ENCODE measurements at places on chromosomes 4 and X. TPM values are rescaled to one million over a fixed set of nuclear protein-coding genes. Genes with fewer than 3 reads are reported as not detected.

The RNF212 gene
- total RNA-seq, result 59.8 TPM

DNA sequence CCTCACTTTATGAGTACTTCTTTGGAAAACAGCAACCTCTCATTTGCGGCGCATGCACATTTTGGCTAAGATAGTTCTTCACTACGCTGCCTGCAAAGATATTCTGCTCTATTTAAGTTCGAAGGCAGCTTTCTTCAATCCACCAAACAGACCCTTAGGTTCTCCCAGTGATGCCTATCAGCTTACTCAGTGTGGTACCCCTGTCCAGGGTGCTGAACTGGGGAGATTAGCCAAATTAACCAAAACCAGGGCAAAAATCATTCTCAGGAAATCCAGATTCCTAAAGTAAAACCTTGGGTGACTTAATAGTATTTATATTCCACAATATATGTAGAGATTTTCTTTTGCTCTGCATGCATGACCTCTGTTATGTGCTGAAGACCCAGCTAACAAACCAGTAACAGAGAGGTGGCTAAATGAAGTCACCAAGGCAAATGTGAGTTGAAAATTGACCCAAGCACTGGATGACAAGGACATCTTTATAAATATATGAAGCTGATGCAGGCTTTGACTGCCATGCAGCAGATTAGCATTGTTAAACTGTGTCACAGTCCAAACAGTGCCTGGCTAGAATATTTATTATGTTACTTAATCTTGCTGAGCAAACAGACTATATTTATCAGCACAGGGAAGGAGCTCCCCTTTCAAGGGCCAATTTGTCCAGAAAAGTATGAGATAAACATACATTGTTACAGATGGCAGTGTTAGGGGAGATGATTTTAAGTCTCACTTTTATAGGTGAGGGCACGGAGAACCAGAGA lies 418.2 kb downstream of the STIM2 start:
- DNase-seq, result peak; percentile 2

The ASB9 gene
- total RNA-seq, result 2.9 TPM

- no peak for DNase-seq
Measured at GRCh38 chrX:101655534-101655933, 4.1 kb downstream of the ARMCX2 start.

DNA sequence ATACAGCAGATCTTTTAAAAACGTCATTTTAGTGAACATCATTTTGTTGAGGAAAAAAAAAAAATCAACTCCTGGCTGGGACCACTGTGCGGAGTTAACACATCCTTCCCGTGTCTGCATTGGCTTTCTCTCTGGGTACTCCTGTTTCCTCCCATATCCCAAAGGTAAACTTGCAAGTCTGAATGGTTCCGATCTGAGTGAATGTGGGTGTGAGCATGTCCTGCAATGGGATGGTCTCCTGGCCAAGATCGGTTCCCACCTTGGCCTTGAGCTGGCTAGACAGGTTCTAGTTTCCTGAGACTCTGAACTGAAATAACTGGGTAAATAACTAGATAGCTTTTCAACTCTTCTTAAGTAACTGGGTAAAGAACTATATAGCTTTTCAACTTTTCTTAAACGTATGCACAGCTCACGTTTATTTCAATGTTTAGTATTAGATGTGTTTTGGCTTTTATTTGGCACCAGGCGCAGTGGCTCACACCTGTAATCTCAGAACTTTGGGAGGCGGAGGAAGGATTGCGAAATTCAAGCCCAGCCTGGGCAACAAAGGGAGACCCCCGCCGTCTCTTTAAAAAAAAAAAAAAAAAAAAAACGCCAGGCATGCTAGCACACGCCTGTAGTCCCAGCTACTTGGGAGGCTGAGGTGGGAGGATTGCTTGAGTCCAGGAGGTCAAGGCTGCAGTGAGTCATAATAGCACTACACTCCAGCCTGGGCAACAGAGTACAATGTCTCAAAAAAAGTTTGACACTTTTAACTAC lies 14.0 kb downstream of the RBMX start:
- no peak for DNase-seq

The BEND4 gene
- 8.8 TPM for total RNA-seq

DNA sequence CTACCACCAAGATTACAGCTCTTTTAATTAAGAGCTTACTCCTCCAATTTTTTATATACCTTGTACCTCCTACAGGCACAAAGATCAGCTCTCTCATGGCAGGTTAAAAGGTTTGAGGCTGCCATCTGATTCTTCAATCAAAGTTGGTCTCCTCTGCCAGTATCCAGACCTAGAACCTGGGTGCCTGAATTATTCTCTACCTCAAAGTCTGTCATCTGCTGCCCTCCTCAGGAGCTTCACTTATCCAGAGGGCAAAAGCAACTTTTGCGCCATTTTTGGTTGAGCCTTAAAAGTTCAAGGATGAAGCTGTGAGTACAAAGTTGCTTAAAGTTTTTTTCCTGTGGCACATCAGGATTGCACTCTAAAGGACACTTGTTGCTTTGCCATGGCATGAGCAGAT lies 343.7 kb upstream of the PPP1R2C start:
- no peak for DNase-seq

- DNase-seq, result no peak
Measured at GRCh38 chrX:34654696-34655490, 2.2 kb downstream of the TMEM47 start.

The SYP gene
- 1.9 TPM for total RNA-seq

GRCh38 chr4:81675791-81676393 lies 204.2 kb upstream of the RASGEF1B start:
- DNase-seq, result no peak

The MEPE gene
- total RNA-seq, result not detected

DNA sequence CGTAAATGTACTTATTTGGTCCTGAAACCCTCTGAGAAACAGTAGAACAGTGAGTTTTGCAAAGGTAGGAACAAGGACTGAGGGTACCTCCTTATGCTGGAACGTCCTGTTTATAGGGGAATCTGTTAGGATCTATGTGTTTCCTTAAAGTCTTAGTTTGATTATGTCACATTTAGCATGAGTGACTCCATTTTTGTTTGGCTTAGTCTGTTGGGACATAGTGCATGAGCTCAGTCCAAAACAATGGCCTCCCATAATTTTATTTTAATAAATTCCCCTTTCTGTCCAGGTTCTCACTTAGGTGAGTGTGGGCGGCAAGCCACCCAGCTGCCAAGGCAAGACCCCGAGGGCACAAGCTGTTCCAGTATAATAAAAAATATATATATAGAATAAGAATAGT lies 27.7 kb downstream of the HTT-AS start:
- DNase-seq, result no peak

The ASB11 gene
- not detected for total RNA-seq

DNA sequence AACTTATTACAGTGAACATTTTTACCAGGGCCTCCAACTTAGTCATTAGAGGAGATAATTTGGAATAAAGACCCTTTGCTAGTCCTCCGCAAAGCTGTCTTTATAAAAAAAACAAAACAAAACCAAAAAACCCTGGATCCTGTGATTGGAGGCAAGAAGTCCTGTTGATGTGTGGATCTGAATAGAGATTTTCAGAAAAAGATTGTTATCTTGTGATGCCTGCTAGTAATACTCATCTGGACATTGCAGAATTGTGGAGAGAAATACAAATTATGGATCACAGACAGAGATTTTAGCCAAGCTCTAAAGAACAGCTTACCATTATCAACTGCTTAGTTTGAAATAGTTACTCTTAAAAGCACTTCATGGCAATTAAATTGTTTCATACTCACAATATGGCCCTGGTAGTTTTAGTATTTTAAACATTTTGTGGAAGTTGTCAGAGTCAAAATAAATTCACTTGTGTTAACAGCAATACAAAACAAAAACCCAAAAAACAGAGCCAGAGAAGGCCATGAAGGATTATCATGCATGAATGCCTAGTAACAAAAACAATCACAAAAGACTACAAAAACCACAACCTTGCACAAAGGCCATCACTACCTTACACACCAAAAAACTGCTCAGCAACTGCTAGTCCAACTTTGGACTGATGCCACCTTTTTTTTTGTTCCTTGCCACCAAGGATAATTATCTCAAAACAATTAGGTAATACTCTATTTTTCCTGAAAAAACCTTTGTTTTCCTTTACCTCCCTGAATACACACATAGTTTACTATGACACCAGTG lies 514.5 kb upstream of the SLIT2 start:
- DNase-seq, result no peak

DNA sequence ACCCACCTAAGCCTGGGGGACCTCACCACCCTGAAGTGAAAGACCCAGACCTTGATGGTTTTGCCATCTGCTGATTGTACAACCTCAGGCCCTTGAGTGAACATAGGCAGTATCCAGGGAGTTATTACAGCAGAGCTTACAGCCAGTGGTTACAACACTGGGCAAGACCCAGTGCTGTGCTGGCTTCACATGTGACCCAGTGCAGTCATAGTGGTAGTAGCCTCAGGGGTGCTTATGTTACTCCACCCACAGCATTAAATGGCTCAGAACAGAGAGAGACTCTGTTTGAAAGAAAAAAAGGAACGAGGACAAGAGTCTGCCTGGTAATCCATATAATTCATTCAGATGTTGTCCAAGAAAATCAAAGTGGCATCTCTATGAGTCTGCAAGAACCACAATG lies 45.2 kb upstream of the DACH2 start:
- DNase-seq, result no peak

The ARHGAP6 gene
- total RNA-seq, result 2.0 TPM

GRCh38 chrX:67692246-67692645 lies 148.4 kb downstream of the AR start:
- no peak for DNase-seq

GRCh38 chr4:83010111-83010521 lies 507 bp downstream of the LIN54 start:
- no peak for DNase-seq

The C4orf50 gene
- total RNA-seq, result 0.11 TPM

- DNase-seq, result no peak
Measured at GRCh38 chr4:182496408-182496807, 253.2 kb downstream of the TENM3 start.

- no peak for DNase-seq
Measured at GRCh38 chr4:132124624-132124974, 1024.5 kb upstream of the PCDH10 start.

DNA sequence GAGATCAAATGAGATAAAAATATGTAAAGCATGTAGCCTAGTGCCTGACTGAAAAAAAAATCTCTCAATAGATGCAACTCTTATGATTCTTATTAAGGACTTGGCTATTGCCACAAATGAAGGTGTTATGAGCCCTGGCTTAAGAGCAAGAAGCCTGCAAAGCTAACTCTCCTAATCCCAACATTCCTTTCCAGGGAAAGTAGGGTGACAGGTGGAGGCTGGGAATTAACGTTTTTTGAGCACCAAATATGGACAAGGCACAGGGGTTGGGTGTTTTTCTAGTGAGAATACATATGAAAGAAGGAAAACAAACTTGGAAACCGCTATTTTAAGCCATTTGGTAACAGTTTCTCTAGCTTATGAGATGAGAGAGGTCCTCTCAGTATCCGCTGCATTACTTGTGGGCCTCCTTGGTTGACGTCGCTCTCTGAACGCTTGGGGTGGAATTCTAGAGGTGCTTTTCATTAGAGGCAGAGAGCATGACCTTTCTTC lies 2.4 kb downstream of the RHOH start:
- no peak for DNase-seq

DNA sequence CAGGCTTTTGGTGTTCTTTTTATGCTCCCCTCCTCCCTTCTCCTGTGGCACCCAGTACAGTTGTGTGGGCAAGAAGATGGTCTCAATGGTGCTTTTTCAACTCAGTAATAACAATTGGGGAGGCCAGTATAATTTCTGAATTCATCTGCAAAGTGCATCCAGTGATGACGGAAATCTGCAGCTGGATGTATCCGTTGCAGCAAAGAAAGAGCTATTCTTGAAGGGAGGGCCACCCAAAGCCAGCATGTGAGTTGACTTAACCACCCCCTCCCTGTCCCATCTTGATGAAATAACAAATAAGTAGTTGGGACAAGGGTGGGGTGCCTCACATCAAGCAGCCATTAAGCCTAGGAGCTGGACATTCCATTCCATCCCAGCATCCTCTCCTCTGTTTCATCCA lies 30.7 kb downstream of the TSC22D3 start:
- DNase-seq, result no peak

The GAGE12J gene
- total RNA-seq, result not detected

DNA sequence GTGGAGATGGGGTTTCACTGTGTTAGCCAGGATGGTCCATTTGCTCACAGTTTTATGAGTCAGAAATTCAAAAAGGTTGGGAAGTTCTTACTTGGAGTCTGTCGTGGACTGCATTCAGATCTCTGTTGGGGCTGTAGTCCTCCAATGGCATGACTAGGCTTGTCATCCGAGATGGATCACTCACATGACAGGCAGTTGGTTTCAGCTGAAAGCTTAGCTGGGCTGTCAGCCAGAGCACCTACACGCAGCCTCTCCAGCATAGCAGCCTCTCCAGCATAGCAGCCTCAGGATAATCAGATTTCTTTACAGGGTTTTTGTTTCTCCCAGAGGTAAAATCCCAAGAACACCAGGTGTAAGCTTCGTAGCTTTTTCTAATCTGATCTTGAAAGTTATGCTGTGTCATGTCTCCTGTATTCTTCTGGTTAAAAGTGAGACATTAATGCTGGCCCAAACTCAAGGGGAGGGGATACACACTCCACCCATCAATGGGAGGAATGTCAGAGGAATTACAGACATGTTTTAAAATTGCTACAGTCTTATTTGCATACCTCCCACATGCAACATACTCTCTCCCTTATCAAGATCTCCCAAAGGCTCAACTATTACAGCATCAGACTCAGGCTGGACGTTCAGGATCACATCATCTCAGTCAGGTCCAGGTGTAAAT lies 31.6 kb upstream of the SOD3 start:
- DNase-seq, result no peak

The GASK1B gene
- total RNA-seq, result 0.42 TPM

The SORCS2 gene
- 4.9 TPM for total RNA-seq

DNA sequence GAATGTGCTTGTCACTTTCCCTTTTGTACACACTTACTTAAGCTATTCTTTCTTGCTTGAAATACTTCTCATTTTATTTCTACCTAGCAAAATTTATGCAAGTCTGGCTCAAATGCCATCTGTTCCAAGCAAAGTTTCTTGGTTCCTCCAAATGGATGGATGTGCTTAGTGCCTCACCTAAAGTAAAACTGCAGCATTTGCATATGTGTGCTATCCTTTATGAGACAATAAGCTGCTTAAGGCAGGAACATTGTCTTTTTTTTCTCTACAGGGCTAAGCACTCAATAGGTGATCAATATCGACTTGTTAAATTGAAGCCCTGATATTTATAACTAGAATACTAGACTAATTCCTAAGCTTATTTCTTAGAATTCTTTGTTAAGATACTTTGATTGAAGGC lies 136.8 kb downstream of the CYLC1 start:
- DNase-seq, result no peak
